Sigmoid colon (tissue), 7 donors: ENCODE measurements at places on chromosomes 3 and 15. TPM values are rescaled to one million over a fixed set of nuclear protein-coding genes. Genes with fewer than 3 reads are reported as not detected.

CLEC3B gene
- total RNA-seq, result 21.7 TPM

RASL12 gene
- 29.1 TPM for total RNA-seq

GSK3B gene
- 31.4 TPM for total RNA-seq

POLQ gene
- 0.16 TPM for total RNA-seq

SAMMSON gene
- total RNA-seq, result not detected

CKMT1B gene
- total RNA-seq, result not detected

CIB2 gene
- 3.5 TPM for total RNA-seq

PIERCE2 gene
- 5.6 TPM for total RNA-seq

GAP43 gene
- 18.9 TPM for total RNA-seq

ITIH1 gene
- total RNA-seq, result not detected

DNA sequence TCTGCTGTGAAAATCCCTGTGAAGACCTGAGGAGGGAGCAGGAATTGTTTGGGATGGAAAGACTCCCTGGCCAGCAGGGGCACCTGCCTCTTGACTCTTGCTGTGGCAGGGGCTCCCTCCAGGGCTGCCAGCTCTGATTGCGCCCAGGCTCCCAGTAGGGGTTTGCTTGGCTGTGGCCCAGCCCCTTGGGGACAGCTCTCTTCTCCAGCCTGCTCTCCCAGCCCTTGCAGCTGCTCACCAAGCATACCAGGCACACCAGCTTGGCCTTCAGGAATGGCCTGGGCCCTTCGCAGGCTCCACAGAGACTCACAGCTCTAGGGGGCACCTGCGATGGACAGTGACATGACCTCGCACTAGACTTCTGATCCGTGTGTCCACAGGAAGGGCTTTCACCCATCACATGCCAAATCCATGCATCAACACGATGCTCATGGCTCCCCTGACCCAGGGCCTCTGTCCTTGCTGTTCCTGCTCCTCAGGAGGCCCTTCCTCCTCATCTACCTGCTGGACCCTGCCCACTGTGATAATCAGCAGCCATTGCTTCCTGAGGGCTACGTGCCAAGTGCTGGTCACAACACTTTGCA is 61.8 kb downstream of the SCN5A start:
- H3K4me3 ChIP-seq, result no peak overlapping the region
- H3K36me3 ChIP-seq, result no peaks in the 10 kb centered on the region
- H3K4me1 ChIP-seq, result peaks cover 6% of the 10 kb centered on the region
- H3K27me3 ChIP-seq, result no peaks in the 10 kb centered on the region

DNA sequence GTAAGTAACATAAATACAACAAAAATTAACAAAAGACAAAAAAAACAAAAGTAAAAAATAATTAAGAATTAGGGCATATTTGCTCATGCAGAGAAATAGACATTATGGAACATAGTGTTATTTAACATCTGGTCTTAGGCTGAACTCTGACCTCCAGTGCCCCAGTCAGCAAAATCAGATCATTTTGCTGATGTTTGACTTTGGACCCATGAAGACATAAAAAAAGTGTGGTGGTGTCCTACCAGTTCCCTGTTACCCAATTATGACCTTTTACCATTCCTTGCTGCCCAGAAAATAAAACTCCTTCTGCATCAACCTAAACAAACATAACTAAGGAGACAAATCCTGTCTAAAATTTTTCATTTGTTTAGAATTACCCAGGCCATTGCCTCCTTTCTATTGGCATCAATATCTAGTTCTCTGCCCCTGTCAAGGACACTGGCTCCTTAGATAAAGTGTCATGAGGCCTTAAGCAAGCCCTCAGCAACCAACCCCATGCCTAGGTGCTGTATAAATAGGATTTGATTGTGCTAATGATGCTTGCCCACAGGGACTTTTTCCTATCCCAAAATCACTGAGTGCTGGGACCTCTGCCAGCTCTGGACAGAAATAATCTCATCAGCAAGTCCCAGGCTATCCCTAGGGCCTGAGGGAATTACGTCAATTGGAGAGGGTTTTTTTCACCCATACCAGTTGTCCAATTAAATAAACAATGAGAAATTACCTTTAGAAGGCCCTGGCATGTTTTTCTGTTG is 334.5 kb upstream of the UMPS start:
- H3K27ac ChIP-seq, result no peak overlapping the region
- no peak overlapping the region for H3K4me3 ChIP-seq
- peaks cover 9% of the 10 kb centered on the region for H3K4me1 ChIP-seq
- DNase-seq, result no peak
- no peaks in the 10 kb centered on the region for H3K36me3 ChIP-seq

GRCh38 chr3:59566481-59566975 is 516.7 kb upstream of the CFAP20DC start:
- no peaks in the 10 kb centered on the region for H3K36me3 ChIP-seq
- H3K4me1 ChIP-seq, result no peaks in the 10 kb centered on the region
- no peak overlapping the region for H3K4me3 ChIP-seq

GRCh38 chr3:4222574-4223175 is 80.5 kb upstream of the SETMAR start:
- no peak overlapping the region for H3K4me3 ChIP-seq
- H3K4me1 ChIP-seq, result no peaks in the 10 kb centered on the region
- DNase-seq, result no peak
- no peaks in the 10 kb centered on the region for H3K36me3 ChIP-seq
- no peaks in the 10 kb centered on the region for H3K27me3 ChIP-seq

- no peak overlapping the region for H3K4me3 ChIP-seq
- H3K27me3 ChIP-seq, result no peaks in the 10 kb centered on the region
- no peaks in the 10 kb centered on the region for H3K4me1 ChIP-seq
- no peak overlapping the region for H3K27ac ChIP-seq
- no peaks in the 10 kb centered on the region for H3K36me3 ChIP-seq
These were observed 408.6 kb downstream of the GBE1 start for GRCh38 chr3:81352867-81353266.

DNA sequence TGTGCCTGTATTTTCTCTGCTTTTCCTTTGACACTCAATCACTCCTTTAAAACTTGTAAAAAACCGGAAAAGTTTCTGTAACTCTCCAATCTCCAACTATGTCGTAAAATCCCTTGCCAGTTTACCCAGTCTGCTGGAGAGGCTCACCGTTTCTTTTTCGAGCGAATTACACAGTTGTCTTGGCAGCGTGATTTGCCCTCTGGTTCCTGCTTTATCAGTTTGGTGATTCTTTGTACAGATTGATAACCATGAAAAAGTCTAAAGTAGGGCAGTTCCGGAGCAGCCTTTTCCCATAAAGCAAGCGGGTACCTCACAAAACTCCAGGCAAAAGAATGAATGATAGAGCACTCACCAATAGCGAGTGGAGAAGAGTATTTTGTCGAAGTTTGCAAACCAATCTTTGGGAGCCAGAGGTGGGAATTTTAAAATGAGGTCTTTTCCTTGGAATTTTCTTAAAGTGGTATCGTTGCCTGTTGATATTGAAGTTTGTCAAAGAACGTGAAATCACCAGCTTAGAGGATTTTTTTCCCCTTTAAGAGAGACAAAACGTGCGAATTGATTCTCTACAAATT is at the start of gene TTC23:
Gene TTC23, minus strand, starts transcription at position 312 of the 572 bp plus-strand sequence. CDS start 20,869 bp downstream, outside the sequence.
- H3K27ac ChIP-seq, result peak within 1 kb of the TSS; percentile 95
- H3K4me3 ChIP-seq, result peak within 1 kb of the TSS; percentile 65
- peaks cover 17% of the 10 kb centered on the region for H3K4me1 ChIP-seq
- DNase-seq, result no peak
- no peaks in the 10 kb centered on the region for H3K36me3 ChIP-seq
- H3K27me3 ChIP-seq, result no peaks in the 10 kb centered on the region

GRCh38 chr15:70401709-70402108 is 304.0 kb upstream of the TLE3 start:
- peaks cover 3% of the 10 kb centered on the region for H3K4me1 ChIP-seq
- no peak overlapping the region for H3K27ac ChIP-seq
- H3K4me3 ChIP-seq, result no peak overlapping the region

- H3K4me3 ChIP-seq, result no peak overlapping the region
- H3K4me1 ChIP-seq, result peaks cover 13% of the 10 kb centered on the region
- H3K36me3 ChIP-seq, result no peaks in the 10 kb centered on the region
- peak overlapping the region; percentile 65 for H3K27ac ChIP-seq
These were observed 5.5 kb upstream of the TMEM212 start for GRCh38 chr3:171837698-171838097.

DNA sequence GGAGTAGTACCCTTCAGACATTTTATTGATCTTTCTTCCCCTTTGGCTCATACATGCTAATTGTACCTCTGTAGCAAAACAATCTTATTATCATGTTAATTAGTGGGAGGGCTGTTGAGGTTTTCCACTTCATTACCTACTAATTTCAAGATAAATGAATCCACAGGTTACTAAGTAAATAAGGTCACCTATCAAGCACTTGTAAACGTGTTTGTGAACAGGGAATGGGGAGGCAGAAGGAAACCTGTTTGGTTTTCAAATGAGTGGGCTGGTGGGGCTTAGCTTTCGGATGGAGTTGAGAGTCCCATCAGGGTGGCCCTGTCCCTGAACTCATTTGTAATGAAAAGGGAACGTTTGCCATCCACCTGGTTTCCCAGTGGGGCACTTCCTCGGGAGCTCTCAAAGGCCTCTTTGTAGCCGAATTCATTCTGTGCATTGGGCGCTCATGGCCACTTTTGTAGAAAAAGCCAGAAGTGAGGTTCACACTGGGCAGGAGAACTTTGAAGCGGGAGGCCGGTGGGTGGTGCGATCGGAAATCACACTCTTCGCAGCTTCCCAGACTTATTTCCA is 419.8 kb upstream of the NR2F2 start:
- no peak overlapping the region for H3K27ac ChIP-seq
- H3K4me3 ChIP-seq, result no peak overlapping the region
- no peaks in the 10 kb centered on the region for H3K4me1 ChIP-seq
- no peaks in the 10 kb centered on the region for H3K36me3 ChIP-seq
- H3K27me3 ChIP-seq, result no peaks in the 10 kb centered on the region

DNA sequence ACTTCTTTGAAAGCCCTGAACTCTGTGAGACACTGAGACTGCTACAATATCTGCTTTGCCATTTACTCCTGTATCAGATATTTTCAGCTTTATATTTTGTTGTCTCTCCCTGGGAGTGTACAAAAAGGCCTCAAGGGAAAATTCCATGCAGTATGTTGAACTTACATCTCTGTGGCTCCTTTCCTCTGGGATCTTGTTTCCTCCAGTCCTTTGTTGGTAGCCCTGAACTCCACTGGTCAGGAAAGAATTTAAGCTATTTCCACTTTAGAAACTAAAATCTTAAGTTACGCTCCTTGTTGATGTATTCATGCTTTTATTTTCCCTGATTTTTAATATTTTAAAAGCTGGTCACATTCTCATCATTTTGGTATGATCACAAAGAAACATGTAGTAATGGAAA is 277.9 kb downstream of the FHIT start:
- no peak overlapping the region for H3K4me3 ChIP-seq
- no peaks in the 10 kb centered on the region for H3K27me3 ChIP-seq
- H3K27ac ChIP-seq, result no peak overlapping the region
- H3K36me3 ChIP-seq, result no peaks in the 10 kb centered on the region
- no peak for DNase-seq

DNA sequence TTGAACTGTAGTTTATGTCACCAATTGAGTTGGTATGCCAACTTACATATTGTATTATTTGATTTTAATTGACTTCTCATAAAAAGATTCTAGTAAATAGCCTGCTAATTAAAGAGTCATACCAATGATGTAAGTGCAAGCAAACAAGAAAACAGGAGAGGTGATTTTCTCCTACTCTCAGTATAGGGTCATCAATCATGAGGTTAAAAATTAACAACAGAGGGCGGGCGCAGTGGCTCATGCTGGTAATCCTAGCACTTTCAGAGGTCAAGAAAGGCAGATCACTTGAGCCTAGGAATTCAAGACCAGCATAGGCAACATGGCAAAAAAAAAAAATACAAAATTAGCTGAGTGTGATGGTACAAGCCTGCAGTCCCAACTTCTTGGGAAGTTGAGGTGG is 108.7 kb downstream of the MYO9A start:
- DNase-seq, result no peak
- H3K36me3 ChIP-seq, result no peaks in the 10 kb centered on the region
- no peaks in the 10 kb centered on the region for H3K4me1 ChIP-seq
- H3K4me3 ChIP-seq, result no peak overlapping the region

- H3K4me1 ChIP-seq, result no peaks in the 10 kb centered on the region
- H3K4me3 ChIP-seq, result no peak overlapping the region
- no peaks in the 10 kb centered on the region for H3K36me3 ChIP-seq
- no peak overlapping the region for H3K27ac ChIP-seq
These were observed 168.8 kb downstream of the DCLK3 start for GRCh38 chr3:36595511-36595910.

DNA sequence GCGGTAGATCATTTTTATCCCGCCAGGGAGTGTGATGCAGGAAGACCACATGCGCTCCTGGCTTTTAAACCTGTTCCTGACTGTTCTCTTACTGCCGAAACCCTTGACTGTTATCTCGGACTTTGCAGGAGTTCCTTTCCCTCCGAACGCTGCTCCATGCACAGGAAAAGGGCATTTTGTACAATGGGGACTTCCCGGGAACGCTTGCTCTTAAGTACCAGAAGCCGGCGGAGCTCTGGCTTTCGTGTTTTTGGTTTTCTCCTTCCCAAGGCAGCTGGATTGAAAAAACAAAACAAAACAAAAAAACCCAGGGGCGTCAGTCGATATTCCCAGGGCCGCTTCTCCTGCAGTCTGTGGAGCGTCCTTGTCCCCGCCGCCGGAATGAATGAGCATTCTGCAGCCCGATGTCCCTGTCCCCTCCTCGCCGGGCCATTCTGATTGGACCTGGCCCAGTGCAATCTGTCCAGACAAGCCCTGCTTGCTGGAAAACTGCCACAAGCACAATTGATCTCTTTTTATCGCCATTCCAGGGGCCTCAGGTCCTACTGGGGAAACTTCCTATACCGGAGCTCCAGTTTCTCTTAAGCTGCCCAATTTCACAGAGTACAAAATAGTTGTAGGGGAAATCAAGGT is 44.8 kb downstream of the SLC6A1 start:
- H3K4me3 ChIP-seq, result no peak overlapping the region
- no peaks in the 10 kb centered on the region for H3K4me1 ChIP-seq
- H3K27me3 ChIP-seq, result no peaks in the 10 kb centered on the region
